ENCODE measurements at places on chromosomes 11 and 22.

GRCh38 chr22:23274146-23274526, 93.8 kb downstream of the BCR start:
- no peak for DNase-seq

DNA sequence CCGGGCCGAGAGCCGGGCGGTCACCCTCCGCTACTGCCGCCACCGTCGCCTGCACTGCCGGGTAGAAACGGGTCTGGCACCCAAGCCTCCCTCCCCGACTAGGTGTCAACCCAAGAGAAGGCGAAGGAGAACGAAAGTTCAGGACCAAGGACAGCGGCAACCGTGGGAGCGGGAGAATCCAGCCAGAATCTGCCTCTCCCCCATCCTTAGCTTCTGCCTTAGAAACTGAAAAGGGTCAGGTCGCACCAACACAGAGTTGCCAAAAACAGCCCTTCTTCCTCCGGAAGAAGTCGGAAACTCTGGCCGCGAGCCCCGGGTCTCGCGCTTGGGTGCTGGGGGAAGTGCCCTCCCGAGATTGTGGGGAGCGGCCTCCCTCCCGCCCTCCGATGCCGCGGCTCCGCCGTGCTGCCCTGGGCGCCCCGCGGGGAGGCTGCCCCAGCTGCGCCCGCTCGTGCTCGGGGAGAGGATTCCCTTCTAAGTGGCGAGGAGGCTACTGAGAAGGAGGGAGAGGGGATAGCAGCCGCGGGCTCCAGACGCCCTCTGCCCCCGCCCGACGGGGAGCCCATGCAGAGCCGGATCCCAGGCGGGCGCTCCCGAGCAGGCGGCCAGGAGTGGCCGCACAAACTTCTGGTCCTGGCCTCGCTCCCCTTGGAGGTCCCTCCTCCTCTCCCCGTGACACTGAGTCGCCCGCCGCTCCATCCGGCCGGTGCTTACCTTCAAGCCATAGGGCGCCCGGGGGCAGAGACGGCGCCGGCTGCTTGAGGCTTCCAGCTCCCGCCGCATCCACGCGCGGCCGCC, 637 bp downstream of the DRD2 start:
- peak; percentile 41 for DNase-seq

DNA sequence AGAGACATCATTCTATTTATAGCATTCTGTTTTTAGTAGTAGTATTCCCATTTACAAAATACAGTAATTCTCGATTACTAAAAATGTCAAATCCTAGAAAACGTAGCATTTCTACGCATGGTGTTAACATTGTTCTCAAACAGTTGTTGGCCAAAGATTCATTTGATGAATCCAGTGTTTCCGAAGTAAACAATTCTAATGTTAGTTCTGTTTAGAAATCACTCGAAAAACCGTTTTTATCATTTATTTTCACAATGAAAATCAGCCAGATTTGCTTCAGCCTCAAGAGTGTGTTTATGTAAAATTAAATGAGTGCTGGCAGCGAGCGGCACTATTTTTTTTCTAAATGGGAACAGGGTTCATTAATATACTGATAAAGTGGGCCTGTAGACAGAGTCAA, 7.1 kb downstream of the MS4A18 start:
- no peak for DNase-seq

GRCh38 chr22:26406118-26406517, 22.9 kb upstream of the ASPHD2 start:
- no peak for DNase-seq

DNA sequence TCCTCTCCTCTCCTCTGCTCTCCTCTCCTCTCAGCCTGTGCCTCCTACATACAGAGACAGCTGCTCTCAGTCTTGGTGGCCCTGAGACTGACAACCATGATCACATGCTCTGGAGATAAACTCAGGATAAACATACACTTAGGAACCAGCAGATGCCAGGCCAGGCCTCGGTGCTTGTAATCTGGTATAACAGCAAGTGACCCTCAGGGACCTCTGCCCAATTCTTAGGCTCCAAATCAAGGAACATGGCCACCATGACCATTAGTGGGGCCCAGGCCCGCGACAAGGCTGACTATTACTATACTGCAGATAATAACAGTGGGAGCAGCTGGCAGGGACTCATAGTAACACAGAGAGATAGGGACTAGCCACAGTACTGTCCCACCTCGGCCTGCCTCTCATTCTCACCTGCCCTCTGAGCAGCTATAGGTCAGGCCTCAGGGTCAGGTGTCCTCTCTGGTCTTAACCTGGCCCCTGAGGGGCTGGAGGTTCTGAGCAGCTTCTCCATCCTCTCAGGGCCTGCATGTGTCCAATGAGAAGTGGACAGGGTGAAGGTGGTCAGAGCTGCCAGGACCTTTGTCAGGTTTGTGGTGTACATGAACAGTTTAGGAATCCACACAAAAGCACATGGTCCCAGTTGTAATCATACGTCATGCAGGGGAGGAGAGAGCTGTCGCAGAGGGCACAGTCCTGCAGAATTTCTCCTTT, 106.1 kb downstream of the GGTLC2 start:
- no peak for DNase-seq

- no peak for DNase-seq
Observed at GRCh38 chr11:68377389-68377795, 65.0 kb downstream of the LRP5 start.

DNA sequence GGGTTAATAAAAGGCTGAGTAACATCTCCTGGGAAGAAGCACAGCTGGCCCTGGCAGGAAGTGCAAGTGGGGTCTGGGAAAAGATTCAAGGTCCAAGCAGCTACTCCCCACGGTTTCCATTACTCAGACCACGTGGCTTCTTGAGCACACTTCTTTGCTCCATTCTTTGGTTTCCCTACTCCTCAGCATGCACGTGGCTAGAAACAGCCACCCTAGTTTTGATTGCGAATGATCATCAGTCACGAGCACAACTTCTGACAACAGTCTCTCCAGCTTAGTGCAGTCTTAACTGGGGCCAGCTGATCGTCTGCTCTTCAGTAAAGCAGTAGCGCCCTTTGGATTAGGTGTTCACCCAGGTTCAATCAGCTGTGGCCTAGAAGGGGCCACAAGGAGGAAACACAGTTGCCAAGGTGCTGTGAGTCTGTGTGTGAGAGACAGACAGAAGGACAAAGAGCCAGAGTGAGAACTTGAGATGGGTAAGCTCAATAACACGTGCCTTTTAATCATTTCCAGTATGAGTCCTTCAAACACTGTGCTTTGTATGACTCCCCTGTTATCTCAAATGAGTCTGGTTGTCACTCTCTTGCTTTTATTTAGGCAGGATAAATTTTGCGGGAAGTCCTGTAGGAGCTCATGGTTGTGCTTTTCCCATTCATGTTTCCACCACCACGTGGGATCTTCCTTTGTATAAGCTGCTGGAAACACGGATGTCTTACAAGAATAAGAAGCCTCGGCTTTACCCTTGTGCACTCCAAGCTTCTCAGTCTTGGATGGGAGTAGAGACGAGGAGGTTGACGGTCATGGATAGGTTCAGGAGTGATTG, 901 bp upstream of the PARVA start:
- DNase-seq, result no peak

DNA sequence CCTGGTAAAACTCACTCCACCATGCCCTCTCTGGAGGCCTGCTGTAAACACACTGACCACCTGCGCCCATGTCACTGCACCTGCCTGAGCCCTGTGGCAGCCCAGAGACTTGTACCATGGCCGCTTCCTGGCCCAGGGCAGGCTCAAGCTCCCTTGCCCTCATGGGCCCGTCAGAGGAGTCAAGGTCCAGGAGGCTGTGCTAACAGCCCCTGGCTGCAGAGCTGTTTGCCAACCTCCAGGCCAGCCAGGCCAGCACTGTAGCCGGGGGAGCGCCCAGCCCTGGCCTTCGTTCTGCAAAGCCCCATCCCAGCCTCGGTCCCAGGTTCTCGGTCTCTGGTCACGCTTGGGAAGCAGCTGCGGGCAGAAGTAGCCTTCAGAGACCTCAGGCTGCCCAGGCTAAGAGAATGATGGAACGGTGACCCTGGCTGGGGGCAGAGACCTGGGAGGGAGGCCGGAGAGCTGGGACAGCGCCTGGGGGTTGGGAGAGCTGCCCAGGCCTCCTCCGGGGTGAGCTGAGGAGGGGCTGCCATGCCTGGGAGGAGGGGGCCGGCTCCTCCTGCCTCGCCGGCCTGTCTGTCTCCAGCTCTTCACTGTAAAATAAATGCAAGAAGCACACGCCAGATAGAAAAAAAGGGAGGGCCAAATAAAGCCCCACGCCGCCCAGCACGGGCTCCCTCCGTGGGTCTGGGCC, 11.9 kb upstream of the TCF20 start:
- no peak for DNase-seq

DNA sequence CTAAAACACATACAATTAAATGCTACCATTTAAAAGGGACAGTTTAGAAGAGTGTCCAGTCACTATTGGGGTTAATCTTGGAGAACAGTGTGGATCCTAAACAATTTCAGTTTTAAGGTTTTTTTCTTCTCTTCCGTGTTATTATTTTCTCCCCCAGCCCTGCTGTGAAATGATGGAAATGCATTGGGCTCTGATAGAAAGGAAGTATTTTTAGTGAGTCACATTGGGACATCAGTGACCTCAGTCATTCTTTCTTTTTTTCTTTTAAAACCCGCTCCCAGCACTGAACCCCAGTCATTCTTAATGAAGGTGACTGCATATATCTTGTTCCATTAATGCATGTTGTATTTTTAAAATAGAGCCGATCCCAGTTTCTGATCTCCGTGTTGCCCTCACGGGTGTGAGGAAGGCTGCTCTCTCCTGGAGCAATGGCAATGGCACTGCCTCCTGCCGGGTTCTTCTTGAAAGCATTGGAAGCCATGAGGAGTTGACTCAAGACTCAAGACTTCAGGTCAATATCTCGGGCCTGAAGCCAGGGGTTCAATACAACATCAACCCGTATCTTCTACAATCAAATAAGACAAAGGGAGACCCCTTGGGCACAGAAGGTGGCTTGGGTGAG, 93.2 kb upstream of the OR4B1 start:
- no peak for DNase-seq

DNA sequence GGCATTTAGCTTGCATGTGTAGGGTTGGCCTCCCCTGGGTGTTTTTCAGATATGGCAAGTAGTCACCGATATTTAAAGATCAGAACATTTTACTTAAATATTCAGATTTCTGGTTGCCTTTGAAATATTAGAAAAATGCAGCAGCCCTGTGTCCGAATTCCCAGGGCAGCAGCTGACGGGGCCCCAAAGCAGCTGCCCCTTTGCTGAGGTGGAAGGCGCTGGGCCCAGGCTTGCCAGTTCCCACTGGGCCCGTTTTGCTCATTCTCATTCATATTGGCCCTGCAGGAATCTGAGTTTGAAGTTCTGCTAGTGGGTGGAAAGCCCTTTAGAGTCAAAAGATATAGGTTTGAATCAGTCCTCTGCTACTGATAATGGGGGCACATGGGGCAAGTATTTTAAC, 692.1 kb downstream of the OPCML start:
- DNase-seq, result no peak

DNA sequence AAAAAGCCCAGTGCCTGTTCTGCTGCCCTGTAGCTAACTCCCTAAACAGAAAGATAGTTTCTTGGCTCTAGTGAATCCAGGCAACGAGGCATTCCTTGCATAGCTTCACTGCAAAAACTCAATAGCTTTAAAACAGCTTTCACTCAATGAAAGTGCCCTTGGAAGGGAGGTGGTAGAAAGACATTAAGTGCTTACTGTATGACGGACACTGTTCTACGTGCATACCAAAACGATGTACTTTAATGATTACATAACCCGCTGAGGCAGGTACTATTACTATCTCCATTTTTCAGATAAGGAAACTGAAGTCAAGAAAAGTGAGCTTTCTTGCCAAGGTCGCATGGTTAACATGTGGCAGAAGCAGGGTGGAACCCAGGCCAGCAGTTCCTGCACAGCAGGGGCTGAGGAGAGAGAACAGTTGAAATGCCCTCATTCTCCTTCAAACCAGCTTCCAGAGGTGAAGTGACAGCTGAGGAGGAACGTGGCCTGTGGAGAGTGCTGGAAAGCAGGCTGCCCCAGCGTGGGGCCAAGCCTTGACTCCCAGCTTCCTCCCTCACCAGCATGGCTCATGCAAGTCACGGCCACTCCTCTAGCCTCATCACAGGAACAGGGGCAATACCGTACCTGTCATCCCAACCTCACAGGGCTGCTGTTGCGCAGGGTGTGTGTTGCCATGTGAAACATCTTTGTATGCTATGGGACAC, 227.5 kb upstream of the NARS2 start:
- DNase-seq, result no peak

GRCh38 chr11:69049490-69049867, 747 bp downstream of the TPCN2 start:
- peak; percentile 69 for DNase-seq

- DNase-seq, result no peak
Observed at GRCh38 chr11:19447150-19447566, 206.4 kb upstream of the E2F8 start.

DNA sequence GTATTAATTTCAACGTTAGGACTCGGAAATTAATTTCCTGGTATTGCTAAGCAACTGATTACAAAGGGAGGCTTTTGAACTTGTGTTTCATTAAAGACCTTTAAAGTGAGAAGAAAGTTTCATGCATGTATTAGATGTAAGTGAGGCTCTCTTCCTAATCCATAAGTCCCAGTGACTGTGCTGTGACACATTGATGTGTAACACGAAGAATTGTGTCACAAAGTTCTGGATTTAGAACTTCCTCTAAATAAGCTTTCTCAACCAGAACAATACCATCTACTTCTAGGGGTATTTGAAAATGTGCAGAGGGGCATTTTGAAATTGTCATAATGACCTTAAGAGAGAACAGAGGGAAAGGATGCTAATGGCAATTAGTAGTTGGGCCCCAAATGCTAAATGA, 14.4 kb downstream of the DCUN1D5 start:
- DNase-seq, result peak; percentile 79

- no peak for DNase-seq
Observed at GRCh38 chr11:76623171-76623883, 47.2 kb downstream of the LRRC32 start.

DNA sequence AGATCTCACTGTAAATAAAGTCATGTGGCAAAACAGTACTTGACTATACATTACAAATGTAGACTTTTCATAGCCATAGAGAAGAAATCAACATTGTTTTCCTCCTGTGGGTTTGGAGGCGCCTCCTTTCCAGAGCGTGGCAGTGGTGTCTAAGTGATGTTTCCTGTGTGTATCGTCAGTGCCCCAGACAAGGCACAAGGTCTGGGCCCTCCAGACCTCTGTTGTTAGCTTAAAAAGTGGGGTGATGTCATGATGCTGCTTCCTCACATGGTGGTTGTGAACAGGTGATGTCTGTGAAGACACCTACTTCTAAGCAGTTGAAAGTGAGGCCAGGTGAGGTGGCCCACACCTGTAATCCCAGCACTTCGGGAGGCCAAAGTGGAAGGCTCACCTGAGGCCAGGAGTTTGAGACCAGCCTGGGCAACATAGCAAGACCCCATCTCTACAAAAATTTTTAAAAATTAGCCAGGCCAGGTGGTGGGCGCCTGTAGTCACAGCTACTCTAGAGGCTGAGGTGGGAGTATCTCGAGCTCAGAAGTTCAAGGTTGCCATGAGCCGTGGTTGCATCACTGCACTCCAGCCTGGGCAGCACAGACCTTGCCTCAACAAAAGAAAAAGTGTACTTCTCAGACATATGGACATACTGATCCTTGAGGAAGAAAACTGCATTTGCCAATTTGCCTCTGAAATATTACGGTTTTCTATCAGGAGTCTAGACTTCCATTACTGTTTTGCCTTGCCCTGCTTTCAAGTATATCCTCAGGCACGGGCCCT, 15.7 kb downstream of the NUP50 start:
- DNase-seq, result no peak
